OCI-LY7 (cell line): ENCODE measurements at places on chromosomes 6 and 20.
A peak's percentile ranks its signal among the peaks of the same experiment; 100 is the strongest.

DNA sequence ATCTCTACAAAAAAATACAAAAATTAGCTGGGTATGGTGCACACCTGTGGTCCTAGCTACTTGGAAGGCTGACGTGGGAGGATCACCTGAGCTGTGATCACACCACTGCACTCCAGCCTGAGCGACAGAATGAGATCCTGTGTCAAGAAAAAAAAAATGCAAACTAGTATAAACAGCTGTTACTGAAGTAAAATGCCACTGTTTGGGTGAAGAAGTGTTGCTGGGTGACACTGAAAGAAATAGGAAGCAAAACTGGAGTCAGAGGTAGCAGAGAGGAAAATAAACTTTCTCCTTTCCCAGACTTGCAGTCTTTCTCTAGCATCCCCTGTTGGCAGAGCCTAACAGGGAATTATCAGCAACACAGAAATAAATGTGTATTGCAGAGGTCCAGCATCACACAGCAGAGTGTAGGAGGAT, 241.2 kb upstream of the PREP start:
- DNase-seq = no peak

GRCh38 chr6:23523771-23524170, 602.2 kb upstream of the NRSN1 start:
- no peak for DNase-seq

GRCh38 chr20:46803123-46804020, 91.3 kb upstream of the EYA2 start:
- no peak for DNase-seq

- no peak for DNase-seq
Measured at GRCh38 chr6:22017272-22017671, 279.6 kb downstream of the PRL start.

GRCh38 chr6:42970871-42971612, 7.9 kb downstream of the PEX6 start:
- no peak for DNase-seq

- peak; percentile 49 for DNase-seq
Measured at GRCh38 chr20:10090588-10091166, 55.9 kb downstream of the ANKEF1 start.

GRCh38 chr6:119172824-119173223, 94.4 kb upstream of the FAM184A start:
- no peak for DNase-seq

GRCh38 chr6:168029459-168030217, 32.2 kb downstream of the KIF25 start:
- DNase-seq = no peak

DNA sequence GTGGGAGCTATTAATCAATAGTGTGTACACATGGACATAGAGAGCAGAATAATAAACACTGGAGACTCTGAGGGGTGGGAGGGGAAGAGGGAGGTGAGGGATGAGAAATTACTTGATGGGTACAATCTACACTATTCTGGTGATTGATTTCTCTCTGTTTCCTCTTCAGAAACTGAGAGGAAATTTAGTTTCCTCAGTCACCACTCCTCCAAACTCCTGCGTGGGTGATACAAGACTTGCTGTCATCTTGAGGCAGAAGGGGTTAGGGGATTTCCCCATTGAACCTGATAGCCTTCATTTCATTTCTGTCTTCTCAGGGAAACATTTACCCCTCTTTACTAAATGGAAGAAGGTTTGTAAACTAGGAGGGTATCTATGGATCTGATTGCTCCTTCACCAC, 84.3 kb upstream of the ESR1 start:
- DNase-seq = no peak

- DNase-seq = peak; percentile 91
Measured at GRCh38 chr6:27836783-27837624, 75.2 kb downstream of the OR2B2 start.

- DNase-seq = no peak
Measured at GRCh38 chr6:42047213-42047590, 3.1 kb upstream of the TAF8 start.

- DNase-seq = no peak
Measured at GRCh38 chr6:142702501-142703460, 242.2 kb downstream of the HIVEP2 start.

DNA sequence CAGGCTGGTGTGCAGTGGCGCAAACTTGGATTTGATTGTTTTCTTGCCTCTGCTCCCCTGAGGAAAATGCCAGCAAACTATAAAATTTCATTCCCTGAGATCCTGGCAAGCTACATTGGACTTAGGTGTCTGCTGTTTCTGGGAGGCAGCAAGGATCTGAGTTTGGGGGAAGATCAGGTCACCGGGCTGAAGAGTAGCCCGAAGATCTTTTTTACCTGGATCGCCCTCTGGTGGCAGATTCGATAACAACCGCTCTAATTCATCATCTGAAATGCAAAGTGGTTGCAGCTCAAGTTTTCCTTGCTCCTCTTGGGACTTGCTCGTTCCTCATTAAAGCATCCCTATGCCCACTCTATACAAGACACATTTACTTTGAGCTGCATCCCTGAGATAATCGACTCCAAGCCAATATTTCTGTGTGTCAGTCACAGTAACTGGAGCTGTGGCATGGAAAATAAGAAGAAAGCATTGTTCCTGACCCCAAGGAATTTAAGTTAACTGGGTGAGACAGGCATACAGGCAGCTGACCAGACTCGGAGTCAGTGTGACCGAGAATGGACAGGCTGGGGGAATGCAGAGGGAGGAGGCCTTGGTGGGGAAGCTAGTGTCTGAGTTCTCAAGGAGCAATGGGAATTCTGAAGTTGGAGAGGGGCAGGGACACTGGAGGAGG, 131.8 kb upstream of the PROKR2 start:
- peak; percentile 57 for DNase-seq

DNA sequence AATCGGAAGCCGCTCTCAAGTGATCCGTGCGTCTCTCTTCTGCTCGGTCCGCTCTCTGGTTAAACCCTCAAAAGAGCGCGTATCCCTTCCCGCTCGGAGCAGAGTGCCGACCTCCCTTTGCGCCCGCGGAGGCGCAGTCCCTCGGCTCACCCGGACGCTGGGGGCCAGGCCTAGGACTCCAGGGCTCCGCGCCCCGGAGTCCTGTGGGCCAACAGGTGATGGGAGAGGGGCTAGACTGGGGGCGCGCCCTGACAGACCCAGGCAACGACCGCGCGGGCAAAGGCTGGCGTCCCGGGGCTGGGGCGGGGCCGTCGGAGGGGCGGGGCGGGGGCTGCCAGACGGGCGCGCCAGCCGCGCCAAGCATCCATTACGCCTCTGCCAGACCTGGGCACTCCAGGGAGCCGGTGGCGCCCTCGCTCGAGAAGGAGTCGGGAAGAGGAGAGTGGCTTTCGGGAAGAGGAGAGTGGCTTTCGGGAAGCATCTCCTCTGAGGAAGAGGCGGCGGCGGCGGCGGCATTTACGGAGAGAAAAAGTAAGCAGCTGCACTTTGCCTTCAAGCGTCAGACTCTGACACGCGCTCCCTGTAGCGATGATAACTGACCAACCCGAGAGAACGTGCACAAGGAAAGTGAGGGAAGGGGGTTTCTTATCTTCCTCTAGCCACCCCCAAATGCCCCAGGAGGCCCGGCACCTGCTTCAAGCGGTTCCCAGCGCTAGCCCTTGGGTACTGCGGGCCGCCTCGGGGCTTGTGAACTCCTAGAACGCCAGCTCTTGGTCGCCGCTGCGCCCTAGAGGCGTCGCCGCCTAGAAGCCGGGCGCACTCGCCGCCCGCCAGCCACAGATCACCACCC, 2.6 kb downstream of the EPHA7 start:
- DNase-seq = no peak

DNA sequence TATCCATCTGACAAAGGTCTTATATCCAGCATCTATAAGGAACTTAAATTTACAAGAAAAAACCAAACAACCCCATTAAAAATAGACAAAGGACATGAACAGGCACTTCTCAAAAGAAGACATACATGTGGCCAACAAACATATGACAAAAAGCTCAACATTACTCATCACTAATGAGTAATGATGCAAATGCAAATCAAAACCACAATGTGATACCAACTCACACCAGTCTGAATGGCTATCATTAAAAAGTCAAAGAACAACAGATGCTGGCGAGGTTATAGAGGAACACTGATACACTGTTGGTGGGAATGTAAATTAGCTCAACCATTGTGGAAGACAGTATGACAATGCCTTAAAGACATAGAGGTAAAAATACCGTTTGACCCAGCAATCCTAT, 13.9 kb downstream of the MACROD2 start:
- no peak for DNase-seq

- no peak for DNase-seq
Measured at GRCh38 chr6:26491604-26492003, 8.5 kb upstream of the BTN1A1 start.

- peak; percentile 16 for DNase-seq
Measured at GRCh38 chr6:16762550-16763477, 1.6 kb upstream of the ATXN1 start.

DNA sequence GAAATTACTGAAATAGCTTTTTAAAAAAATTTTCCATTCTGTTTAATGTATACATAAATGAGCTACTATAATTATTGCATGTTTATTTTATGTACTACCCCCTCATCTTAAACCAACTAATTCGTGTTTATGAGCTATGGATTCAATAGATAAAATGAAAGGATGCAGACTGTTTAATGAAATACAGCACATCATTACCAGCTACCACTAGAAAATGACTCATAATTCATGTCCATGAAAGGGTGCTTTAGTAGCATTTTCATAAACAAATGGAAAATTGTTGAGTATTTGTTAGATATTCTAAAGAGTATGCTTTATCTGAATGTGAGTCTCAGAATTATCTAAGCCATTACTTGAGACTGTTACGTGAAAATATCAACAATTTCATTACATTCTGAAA, 1590.1 kb downstream of the HACE1 start:
- no peak for DNase-seq

- no peak for DNase-seq
Measured at GRCh38 chr20:9071976-9072726, 3.3 kb downstream of the PLCB4 start.

- no peak for DNase-seq
Measured at GRCh38 chr6:86961455-86962200, 24.3 kb downstream of the HTR1E start.

DNA sequence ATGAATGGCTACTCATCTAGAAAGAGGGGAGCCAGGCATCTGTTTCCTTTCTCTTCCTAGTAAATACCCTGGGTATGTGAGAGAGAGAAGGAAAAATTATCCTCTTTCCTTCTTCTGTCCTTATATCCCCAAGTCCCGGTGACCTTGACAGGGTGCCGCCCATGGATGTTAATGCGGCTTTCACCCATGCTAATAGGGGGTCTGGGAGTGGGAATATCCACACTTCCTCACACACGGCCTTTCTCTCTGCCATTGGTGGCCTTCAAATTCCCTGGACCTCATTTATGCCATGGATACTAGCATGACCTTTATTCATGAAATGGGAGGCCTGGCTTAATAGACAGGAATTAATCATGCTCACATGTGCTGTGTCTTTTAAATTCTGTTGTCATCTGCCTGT, 159.0 kb upstream of the NOX3 start:
- DNase-seq = no peak

- DNase-seq = no peak
Measured at GRCh38 chr20:4073852-4074741, 58.7 kb upstream of the RNF24 start.

GRCh38 chr6:161111261-161111660, 119.7 kb downstream of the MAP3K4 start:
- no peak for DNase-seq

GRCh38 chr6:35804996-35805736, at the start of gene LHFPL5:
Gene LHFPL5, plus strand, starts transcription at chr6:35805352. Its CDS starts 319 bp downstream, at chr6:35805671.
- peak; percentile 19 for DNase-seq

GRCh38 chr6:133093956-133094355, 147.2 kb upstream of the EYA4 start:
- no peak for DNase-seq

DNA sequence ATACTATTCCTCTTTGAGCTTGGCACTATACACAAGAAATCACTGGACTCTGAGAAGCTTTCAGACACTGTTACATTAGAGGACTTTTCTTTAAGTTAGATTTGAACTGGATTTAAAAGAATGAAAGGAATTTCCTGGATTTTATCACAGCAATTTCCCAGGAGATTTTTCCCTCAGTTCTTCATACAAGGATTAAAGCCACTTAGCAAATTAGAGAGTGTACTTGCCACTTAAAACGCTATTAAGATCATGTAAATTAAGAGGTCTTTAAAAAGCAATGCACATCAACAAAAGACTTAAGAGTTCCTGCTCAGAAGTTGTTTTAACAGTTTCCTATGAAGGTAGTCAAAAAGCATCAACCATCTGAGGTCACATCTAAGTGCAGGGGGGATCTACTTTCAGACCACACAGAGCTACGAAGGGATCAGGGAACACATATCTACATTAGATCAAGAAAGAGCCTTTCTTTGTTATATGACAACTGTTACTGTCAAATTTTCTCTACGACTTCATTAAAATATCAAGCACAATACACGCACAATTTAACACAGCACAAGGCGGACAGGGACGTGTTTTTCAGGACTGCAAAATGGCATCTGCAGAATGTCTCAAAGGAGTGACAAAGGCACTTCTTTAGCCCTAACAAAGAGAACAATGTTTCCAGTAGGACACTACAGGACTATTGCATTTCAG, 65.8 kb downstream of the EPB41L2 start:
- no peak for DNase-seq

- DNase-seq = no peak
Measured at GRCh38 chr20:47361057-47361915, 4.8 kb upstream of the ZMYND8 start.

- no peak for DNase-seq
Measured at GRCh38 chr6:6320901-6321300, 439 bp upstream of the F13A1 start.

- DNase-seq = no peak
Measured at GRCh38 chr20:4950437-4950836, 50.9 kb downstream of the SLC23A2 start.

GRCh38 chr6:7561153-7561964, 19.9 kb downstream of the DSP start:
- DNase-seq = no peak

GRCh38 chr6:169263836-169264608, 10.4 kb upstream of the THBS2 start:
- DNase-seq = no peak
